ENCODE measurements at places on chromosomes 13 and 19.

DNA sequence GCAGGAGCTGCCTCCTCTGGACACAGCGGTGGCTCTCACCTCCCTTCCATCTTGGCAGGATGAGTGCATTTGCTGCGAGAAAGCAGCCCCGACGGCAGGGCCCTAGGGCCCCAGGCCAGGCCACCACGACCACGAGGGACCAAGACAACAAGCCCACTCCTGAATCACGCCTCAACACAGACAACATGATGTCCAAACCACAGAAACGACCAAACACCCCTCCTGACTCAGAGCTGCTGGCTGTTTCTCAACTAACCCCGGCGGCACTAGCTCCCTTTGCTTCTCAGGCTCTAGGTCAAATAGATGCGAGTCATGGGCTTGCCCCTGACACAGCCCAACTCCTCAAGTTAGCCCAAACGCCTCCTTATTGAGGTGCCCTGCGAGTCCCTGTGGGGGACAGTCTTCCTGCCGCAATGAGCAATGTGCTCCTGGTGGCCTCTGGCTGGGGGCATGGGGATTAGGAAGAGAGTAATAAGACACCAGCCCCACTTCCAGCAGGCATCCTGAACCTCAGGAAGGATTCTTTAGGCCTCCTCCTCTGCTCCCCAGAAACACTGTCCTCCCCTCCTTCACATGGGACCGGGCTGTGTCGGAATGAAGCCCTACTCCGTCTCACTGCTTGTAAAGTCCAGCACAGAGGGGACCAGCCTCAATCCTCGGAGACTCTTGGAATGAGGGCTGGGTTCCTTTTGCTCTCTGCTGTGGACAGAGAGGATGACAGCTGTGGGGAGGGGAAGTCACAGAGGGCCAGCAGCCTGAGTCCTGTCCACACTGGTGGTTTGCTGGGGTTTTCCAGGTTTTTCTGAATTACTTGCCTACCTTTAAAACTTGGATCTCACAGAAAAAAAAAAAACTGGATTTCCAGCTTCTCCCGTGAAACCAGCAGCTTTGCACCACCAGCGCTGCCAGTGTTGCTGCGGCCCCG lies 6.9 kb upstream of the ATF5 start:
- H3K4me3 ChIP-seq: no peak overlapping the region
- H3K27ac ChIP-seq: no peak overlapping the region
- peaks cover 7% of the 10 kb centered on the region for H3K4me1 ChIP-seq
- H3K27me3 ChIP-seq: no peaks in the 10 kb centered on the region
- no peak for DNase-seq

DNA sequence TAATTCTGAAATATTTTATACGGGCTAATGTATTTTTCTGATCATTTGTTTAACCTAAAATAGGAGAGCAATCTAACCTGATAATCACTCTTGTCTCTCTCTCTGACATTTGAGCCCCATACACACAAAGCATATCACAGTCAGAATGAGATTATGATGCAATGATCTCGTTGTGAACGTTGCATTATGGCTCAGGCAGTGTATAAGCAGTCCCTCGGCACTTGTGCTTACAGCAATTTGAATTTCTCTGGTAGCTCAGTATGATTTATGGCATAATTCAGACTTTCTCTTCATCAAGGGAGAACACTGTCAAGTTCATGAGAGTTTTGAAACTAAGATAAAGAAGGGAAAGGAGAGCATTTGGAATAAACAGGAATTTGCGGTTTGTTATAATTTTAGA lies 256.1 kb downstream of the DACH1 start:
- H3K4me1 ChIP-seq: no peaks in the 10 kb centered on the region
- DNase-seq: no peak
- no peaks in the 10 kb centered on the region for H3K27me3 ChIP-seq
- H3K4me3 ChIP-seq: no peak overlapping the region
- no peak overlapping the region for H3K27ac ChIP-seq
- no peaks in the 10 kb centered on the region for H3K36me3 ChIP-seq

- no peak overlapping the region for H3K27ac ChIP-seq
- H3K4me1 ChIP-seq: no peaks in the 10 kb centered on the region
- no peak overlapping the region for H3K4me3 ChIP-seq
- DNase-seq: no peak
- H3K27me3 ChIP-seq: no peaks in the 10 kb centered on the region
These were observed 1.9 kb upstream of the EDDM13 start for GRCh38 chr19:56270676-56271075.

DNA sequence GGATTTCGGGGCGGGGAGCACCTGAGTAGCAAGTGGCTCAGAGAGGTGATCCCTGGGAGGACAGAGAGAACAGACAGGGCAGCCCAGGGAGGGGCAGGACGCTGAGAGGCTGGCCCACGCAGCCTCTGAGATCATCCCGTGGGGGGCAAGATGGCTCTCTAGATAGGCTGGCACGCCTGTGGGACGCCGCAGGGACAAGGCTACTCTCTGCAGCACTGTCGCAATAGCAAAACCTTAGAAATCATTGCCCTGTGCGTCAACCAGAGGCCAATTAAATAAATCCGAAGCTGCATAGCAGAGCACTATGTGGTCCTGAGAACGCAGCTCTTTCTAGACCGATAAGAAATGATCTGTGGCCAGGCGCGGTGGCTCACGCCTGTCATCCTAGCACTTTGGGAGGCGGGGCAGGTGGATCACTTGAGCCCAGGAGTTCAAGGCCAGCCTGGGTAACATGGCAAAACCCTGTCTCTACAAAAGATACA lies 5.1 kb downstream of the PEX11G start:
- no peaks in the 10 kb centered on the region for H3K36me3 ChIP-seq
- H3K4me3 ChIP-seq: no peak overlapping the region
- H3K27me3 ChIP-seq: peaks cover 5% of the 10 kb centered on the region
- peaks cover 8% of the 10 kb centered on the region for H3K4me1 ChIP-seq

GRCh38 chr13:42786715-42787114 lies 5.3 kb downstream of the FAM216B start:
- H3K27ac ChIP-seq: no peak overlapping the region
- no peaks in the 10 kb centered on the region for H3K27me3 ChIP-seq
- no peak for DNase-seq
- H3K4me1 ChIP-seq: no peaks in the 10 kb centered on the region
- H3K36me3 ChIP-seq: no peaks in the 10 kb centered on the region
- H3K4me3 ChIP-seq: no peak overlapping the region

Data from effector memory CD4-positive, alpha-beta T cell (primary cell).